ENCODE measurements at places on chromosomes 11 and 22. TPM values are rescaled to one million over a fixed set of nuclear protein-coding genes. Genes with fewer than 3 reads are reported as not detected.

DNA sequence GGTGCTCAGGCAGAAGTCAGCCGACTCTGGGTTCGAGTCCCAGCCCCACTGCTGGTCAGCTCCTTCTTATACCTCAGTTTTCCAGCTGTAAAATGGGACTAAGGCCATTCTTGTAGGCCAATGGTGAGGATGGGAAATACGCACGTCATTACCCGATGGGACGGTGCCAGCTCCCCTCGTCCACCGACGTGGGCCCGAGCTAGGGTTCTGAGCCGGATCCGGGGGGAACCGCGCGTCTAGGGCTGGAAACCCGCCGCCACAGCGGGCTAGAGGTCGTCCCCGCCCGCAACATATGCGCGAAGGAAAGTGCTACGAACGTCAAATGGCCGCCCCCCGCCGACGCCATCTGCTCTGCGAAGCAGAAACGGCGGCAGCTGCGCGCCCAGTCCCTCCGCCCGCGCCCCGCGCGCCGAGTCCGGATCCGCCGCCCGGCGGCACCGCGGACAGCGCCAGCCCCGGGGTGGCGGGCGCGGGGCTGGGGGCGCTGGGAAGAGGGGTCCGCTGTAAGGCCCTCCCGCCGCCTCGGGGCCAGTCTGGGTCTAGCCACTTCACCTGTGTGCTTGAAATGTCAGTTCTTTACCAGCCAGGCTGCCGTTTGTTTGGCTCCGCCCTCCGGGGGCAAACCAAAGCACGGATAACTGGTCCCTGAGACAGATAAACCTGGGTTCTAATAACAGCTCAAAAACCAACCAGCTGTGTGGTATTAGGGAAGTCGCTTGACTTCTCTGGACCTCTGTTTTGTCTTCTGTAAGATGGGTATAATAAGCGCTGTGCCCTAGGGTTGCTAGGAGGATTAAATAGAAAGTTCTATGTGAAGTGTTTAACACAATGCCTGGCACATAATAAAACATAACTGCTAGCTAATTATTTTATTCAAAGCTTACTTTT, 103.5 kb upstream of the RCN1 start:
- no peak for DNase-seq

DNA sequence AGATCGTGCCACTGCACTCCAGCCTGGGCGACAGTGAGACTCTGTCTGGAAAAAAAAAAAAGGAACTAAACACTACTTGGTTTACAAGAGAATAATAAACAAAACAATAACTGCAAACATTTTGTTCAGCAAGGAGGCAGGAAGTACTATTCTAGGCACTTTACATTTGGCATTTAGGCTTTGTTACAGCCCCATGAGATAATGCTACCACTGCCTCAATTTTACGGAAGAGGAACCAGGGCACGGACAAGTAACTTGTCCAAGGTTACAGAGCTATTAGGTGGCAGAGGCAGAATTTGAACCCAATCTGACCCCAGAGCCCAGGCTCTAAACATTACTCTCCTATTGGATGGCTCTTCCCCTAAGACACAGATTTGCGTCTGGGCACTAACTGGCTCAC, 108.7 kb upstream of the AKIP1 start:
- DNase-seq, result no peak

DNA sequence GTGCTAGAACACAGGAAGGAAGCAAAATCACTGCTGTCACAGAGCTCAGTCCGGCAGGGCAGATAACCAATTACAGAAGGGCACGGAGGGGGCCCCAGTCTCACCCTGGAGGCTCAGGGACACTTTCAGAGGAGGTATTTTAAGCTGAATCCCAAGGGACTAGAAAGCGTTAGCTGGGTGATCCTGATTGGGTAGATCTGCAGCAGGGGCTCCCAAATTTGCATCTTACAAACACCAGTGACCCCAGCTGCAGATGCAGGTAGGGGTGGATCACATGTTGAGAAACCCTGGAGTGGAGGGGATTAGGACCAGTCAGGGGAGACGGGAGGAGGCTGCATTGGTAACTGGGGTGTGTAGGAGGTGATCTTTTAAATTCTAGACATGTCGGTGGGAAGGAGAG, 91.4 kb downstream of the CSNK2A3 start:
- DNase-seq, result no peak

Gene SDHAF2
- total RNA-seq, result 25.5 TPM

Gene RIN1
- total RNA-seq, result 1.1 TPM

- DNase-seq, result no peak
Observed at GRCh38 chr11:76244316-76244851, 38.1 kb upstream of the WNT11 start.

Gene DEFB131B
- total RNA-seq, result not detected

GRCh38 chr11:111735262-111736116, 30.7 kb downstream of the PPP2R1B start:
- no peak for DNase-seq

DNA sequence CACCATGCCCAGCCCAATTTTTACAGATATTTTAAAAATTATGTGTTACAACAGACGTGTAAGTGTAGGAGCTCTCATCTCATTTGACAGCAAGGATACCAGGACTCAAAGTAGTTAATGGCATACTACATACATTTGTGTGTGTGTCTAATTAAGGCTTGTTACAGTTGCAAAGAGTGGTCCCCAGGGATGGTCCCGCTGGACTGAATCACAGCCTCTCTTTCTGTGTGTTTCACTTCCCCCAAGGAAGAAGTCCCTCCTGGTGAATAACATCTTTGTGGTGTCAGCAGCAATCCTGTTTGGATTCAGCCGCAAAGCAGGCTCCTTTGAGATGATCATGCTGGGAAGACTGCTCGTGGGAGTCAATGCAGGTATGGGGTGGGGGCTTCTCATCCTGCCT, 17.2 kb downstream of the SLC2A11 start:
- DNase-seq, result no peak

Gene PIWIL4
- total RNA-seq, result 0.75 TPM

- DNase-seq, result no peak
Observed at GRCh38 chr11:132576706-132577105, 955.6 kb downstream of the OPCML start.

GRCh38 chr22:30964858-30965257, 3.7 kb downstream of the MORC2 start:
- DNase-seq, result no peak

Gene LRRC55
- under 0.01 TPM for total RNA-seq

DNA sequence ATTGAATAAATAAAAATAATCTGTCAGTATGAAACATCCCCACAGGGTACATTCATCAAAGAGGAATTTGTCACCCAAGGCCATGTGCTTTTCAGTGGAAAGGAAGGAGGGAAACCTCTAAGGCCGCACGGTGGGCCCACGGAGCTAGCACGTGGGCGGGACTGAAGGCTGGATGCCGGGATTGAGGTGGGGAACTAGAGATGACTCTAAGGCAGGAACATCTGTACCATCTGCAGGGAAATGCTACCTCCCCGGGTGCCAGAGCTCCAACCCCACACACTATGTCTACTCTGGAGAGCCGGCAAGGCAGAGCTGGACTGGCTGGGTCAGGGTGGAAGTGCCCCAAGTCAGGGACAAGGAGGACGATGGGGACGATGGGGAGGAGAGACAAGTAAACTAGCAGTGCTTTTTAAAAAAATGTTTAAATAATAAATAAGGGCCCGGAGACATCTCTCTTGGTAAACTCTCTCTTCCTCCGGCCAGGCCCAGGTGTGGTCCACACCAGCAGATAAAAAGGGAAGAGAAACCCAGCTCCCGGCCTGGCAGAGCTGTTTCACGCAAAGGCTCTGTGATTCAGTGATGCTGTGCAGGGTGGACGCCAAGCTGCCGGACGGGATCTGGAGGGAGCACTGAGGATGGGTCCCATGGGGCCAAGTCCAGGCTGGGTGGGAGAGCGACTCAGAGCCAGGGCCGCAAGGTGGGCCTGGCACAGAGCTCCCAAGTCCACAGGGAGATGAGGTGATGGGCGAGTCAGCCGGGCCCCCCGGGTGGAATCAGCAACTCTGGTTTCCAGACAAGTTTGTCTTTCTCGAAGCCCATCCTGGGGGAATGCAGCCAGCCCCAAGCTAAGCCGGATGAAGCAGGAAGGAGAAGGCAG, 5.8 kb downstream of the LIF start:
- DNase-seq, result no peak

DNA sequence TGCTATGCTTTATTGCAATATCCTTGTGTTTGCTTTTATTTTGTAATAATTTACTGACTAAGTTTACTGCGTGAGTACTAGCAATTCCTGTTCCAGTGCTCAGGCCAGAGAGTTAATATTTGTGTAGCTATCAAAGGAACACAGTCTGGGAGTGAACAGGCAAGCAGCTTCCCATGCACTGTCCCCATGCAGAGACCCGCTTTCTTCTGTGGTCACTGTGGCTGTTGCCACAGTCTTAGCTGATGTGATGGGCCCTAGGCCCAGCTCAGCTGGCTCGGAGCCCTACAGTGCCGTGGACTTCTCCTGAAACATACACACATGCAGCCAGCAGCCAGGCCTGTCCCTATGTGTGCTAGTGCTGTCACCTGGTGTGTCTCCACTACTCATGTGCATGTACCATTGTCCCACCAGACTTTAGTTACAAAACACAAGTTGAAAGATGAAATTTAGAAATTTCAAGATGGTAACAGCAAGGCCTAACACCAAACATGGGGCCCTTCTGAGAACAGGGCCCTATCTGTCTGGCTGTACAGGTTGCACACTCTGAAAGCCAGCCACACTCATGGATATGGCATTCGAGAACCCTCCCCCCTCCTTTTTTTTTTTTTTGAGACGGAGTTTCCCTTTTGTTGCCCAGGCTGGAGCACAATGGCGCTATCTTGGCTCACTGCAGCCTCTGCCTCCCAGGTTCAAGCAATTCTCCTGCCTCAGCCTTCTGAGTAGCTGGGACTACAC, 12.3 kb upstream of the SCUBE2 start:
- DNase-seq, result no peak

- no peak for DNase-seq
Observed at GRCh38 chr11:47507563-47508239, 45.2 kb downstream of the CELF1 start.

Gene C11orf86
- total RNA-seq, result not detected

- no peak for DNase-seq
Observed at GRCh38 chr11:86438685-86439084, 64.0 kb downstream of the CCDC81 start.

GRCh38 chr11:63901660-63902059, 15.3 kb downstream of the RCOR2 start:
- DNase-seq, result no peak

- DNase-seq, result no peak
Observed at GRCh38 chr11:92383430-92383829, 158.8 kb downstream of the FAT3 start.

Gene F2
- 631 TPM for total RNA-seq

Gene SGSM1
- total RNA-seq, result 0.51 TPM

DNA sequence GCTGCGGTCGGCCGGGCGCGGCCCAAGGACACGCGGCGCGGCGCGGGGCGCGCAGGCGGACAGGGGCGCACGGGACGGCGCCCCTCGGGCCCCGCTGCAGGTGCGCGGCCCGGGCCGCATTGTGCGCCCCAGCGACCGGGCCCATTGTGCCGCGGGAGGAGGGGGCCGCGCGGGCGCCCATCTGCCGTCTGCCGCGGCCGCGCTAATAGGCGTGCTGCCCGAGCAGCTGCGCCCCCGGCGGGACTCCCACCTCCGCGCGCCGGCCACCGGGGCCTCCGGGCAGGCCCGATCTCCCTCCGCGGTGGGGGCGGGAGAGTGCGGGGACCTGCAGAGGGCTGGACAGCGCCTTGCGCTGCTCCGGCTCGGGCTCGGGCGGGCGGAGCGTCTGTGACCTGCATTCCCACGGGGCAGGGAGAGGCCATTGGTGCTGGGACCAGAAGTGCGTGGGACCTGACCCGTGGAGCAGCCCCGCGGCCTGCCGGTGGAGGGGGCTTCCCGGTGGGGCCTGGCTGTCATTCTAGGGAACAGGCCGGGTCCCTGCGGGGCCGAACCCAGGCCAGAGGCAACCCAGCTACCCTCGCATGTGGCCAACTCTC, 933 bp downstream of the BRSK2 start:
- DNase-seq, result no peak

- no peak for DNase-seq
Observed at GRCh38 chr11:16881074-16881709, 133.0 kb downstream of the PLEKHA7 start.

DNA sequence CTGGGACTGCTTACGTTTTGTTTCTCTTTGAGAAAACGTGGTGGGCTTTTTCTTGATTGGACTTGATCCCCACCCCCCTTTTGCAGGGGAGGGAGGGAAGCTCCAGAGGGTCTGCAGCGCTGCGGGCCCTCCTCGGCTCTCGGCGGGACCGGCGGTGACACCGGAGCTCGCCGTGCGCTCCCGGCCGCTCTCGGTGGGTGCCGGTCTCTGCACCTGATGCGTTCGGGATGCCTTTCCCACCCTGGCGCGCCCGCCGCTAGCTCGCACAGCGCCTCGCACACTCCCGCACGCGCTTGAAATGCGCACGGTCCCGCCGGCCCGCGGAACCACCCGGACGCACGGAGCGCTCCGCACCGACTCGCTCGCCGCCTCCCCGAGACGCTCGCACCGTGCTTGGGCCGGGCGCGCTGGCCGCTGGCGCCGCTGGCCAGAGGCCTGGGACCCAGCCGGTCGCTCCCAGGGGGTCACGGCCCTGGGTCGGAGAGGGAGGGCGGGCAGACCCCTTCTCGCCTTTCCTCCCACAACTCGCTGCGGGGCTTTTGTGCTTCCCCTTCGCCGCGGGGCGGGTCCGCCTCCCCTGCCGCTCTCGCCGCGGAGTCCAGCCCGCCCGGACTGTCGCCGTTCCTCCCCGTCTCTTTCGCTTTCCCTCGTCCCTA, 1.0 kb downstream of the ZBTB16 start:
- peak; percentile 55 for DNase-seq

Gene IGLL1
- total RNA-seq, result not detected

- DNase-seq, result no peak
Observed at GRCh38 chr11:26632691-26633159, 60.7 kb upstream of the MUC15 start.

- DNase-seq, result no peak
Observed at GRCh38 chr22:26658161-26658560, 773 bp downstream of the MIAT start.

Gene PRR33
- total RNA-seq, result not detected

Gene OR51G1
- total RNA-seq, result not detected

DNA sequence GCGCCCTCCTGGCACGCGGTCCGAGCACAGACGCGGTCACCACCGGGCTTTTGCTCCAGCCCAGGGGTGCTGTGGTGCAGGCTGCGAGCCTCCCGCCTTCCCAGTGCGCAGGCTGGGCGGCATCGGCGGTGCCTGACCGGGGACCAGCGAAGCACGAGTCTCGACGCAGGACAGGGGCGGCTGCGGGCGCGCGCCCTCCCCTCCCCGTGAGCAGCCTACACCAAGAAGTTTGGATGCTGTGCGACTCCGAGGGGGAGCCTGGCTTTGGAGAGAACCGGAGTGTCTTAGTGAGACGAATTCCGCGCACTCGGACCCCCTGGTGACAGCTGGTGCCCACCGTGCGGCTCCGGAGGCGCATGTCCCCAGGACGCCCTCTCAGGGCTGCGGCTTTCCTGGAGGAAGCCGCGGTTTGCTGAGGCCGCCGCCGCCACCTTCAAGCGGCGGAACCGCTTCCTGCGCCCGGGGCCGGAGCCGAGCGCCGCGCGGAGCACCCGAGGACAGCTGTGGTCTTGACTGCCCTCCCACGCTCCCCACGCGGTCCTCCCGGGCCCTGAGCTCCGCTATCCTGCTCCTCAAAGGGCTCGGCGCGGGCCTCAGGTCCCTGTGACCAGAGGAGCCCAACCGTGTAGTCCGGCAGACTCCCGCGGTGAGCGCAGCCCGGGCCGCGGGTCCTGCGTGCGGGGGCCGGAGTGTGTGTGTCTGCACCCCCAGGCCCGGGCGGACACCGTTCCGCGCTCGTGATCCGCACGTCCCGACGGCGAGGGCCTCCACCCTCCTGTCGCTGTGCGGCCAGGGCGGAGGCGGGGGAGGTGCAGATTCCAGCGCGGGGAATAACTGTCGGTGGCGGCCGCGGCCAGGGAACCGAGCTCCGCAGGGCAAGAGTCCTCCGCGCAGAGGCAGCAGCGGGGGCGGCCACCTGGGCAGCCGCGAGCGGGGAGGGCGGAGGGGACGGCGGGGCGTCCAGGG, 1.7 kb downstream of the FGF3 start:
- DNase-seq, result no peak
